Stimulated activated CD4-positive, alpha-beta T cell treated with anti-CD3 and anti-CD28 coated beads, Interleukin-1b, Interleukin-23, amount 100 ng/mL, for 48 hours (primary cell): ENCODE measurements at places on chromosomes 12 and 14.

DNA sequence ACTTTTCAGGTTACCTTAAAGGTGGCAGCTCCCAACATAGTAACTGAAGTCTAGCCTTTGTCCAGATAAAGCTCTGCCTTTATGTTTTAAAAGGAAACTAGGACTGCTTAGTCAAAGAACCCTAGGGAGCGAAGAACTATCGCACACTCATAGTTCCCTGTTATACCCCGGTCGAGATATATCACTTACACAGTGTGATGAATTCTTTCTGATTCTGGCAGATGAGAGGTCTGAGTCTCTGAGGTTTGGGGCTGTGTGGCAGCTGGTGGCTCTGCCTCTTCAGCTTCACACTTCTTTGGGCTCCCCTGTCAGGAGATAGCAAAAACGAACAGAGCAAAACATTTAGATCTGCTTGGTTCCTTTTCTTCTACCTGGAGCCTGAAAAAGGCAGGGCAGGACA lies 17.0 kb downstream of the ACIN1 start:
- no peak for DNase-seq

- DNase-seq, result no peak
Measured at GRCh38 chr14:28098856-28099255, 667.7 kb upstream of the FOXG1 start.

DNA sequence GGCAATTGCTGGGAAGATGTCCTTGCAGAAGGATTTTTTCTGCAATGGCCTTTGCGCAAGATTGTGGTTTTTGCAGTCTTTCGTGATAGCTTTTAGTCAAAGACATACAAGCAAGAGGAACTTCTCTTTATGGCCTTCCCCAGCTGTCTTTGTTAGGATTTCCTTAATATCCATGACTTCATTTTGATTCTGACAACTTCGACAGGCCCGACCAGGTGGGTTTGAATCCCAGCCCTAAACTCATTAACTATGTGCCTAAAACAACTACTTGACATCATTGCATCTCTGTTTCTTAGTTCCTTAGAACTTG lies 13.3 kb upstream of the VRK1 start:
- no peak for DNase-seq

DNA sequence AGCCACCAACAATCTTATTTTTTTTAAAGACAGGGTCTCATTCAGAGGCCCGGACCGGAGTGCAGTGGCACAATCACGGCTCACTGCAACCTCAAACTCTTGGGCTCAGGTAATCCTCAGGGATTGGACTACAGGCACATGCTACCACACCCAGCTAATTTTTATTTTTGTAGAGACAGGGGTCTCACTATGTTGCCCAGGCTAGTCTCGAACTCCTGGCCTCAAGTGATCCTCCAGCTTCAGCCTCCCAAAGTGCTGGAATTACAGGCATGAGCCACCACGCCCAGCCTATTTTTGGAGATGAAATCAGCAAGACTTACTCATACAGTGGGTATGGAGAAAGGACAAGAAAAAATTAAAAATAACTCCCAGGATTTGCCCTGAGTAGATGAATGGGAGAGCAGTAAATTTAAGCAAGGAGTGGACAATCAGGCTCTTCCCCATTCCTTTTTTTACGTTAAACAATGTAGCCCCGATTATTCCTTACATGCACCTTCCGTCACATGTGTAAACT lies 13.2 kb downstream of the FMNL3 start:
- no peak for DNase-seq

DNA sequence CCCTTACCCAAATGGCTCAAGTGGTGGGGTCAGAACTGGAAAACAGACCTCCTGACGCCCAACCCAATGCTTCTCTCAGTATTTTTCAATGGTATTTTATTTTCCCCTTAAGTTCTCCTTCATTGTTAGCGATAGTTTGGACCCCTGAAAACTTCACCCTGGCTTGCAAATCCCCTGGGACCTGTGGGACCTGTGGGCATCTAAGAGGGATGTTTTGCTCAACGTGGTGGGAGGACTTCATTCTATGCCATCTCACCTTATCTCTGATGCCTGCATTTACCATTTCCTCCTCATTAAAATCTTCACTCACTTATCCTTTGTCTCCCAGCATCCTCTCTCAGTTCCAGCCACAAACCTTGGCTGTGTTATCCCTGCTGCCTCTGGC lies 59.4 kb upstream of the GZMB start:
- DNase-seq, result no peak
